ENCODE measurements at places on chromosomes 3 and 15. TPM values are rescaled to one million over a fixed set of nuclear protein-coding genes. Genes with fewer than 3 reads are reported as not detected.

ZNF654 gene
- 20.7 TPM for total RNA-seq

SNTN gene
- total RNA-seq, result not detected

MON1A gene
- total RNA-seq, result 15.1 TPM

PYGO1 gene
- 0.02 TPM for total RNA-seq

NPAP1 gene
- not detected for total RNA-seq

SCAANT1 gene
- not detected for total RNA-seq

KBTBD13 gene
- not detected for total RNA-seq

DNA sequence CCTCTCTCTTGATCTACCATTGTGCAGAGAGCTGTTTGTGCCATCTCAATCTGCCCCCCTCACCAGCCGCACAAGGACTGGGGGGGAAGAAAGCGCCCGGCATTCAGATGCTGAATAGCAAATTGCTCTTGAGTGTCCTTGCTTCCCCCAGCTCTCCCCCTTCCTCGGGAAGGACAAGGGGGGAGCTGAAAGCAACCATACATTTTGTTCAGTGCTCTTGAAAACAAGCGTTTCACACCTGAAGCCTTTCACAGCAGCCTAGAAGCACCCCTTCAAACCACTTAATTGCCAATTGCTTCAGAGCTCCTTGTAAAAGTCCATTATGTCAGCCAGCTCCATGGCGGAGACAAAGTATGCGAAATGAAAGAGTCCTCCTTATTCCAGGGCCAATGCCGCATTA lies 540.1 kb downstream of the NR2F2 start:
- DNase-seq, result no peak
- no peak overlapping the region for H3K27ac ChIP-seq
- H3K36me3 ChIP-seq, result no peaks in the 10 kb centered on the region
- no peaks in the 10 kb centered on the region for H3K4me1 ChIP-seq

DNA sequence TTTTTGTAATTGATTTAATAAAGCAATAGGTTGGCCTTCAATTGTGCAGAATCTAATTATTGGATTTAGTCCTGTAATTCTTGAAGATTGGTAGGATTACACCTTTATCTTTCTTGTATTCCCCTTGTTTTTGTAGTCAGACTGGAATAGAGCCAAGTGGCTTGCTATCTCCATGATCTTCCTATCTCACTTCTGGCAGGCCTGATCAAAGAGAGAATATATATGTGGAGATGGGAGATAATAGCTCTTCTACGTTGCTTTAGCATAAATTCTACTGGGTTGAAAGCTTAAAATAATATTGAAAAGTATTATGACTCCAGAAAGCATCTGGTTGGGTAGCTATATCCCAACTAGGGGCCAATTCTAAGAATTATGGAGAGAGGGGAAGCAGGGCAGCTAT lies 16.9 kb upstream of the IFT57 start:
- no peak overlapping the region for H3K4me3 ChIP-seq
- peaks cover 6% of the 10 kb centered on the region for H3K36me3 ChIP-seq
- no peaks in the 10 kb centered on the region for H3K4me1 ChIP-seq
- H3K27ac ChIP-seq, result no peak overlapping the region

DNA sequence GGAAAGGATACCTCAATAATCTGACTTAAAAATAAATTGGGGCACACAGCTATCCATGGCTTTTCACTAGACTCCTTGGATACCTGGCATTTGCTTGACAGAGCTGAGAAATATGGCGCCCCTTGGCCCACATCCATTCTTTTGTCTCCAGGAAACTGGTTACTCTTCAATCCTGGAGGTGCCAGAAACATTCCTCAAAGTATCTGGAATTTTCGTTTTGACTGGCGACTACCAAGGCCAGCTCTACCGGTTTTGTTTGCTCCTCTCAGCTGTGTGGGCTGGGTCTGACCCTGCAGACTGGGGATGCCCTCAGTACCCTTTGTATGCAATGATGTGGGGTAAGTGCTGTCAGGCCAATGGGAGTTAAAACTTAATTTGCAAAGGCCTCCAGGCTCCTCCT lies 27.0 kb downstream of the KATNBL1 start:
- H3K4me3 ChIP-seq, result no peak overlapping the region
- no peak for DNase-seq
- H3K4me1 ChIP-seq, result no peaks in the 10 kb centered on the region
- peaks cover 30% of the 10 kb centered on the region for H3K36me3 ChIP-seq
- H3K27ac ChIP-seq, result no peak overlapping the region

GRCh38 chr3:52437326-52438103 lies 7.4 kb downstream of the SEMA3G start:
- H3K36me3 ChIP-seq, result no peaks in the 10 kb centered on the region
- no peak overlapping the region for H3K27ac ChIP-seq
- H3K27me3 ChIP-seq, result peaks cover 8% of the 10 kb centered on the region
- H3K4me1 ChIP-seq, result peaks cover 2% of the 10 kb centered on the region
- H3K4me3 ChIP-seq, result no peak overlapping the region

- no peak overlapping the region for H3K27ac ChIP-seq
- H3K4me1 ChIP-seq, result no peaks in the 10 kb centered on the region
- no peak for DNase-seq
- no peak overlapping the region for H3K4me3 ChIP-seq
- H3K27me3 ChIP-seq, result no peaks in the 10 kb centered on the region
Measured at GRCh38 chr3:99172736-99173657, 271.5 kb upstream of the DCBLD2 start.

DNA sequence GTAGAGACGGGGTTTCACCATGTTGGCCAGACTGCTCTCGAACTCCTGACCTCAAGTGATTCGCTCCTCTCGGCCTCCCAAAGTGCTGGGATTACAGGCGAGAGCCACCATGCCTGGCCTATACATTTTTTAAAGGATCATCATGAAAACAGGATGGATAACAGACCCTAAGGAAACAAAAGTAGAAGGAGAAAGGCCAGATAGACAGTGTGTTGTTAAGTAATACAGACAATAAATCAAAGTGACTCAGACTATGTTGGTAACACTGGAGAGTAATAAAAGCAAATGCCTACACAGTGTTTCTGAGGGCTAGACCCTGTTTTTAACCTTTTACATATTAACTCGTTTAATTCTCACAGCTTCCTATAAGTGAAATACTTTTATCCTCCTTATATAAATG lies 133.8 kb upstream of the MCTP2 start:
- DNase-seq, result no peak
- H3K27ac ChIP-seq, result no peak overlapping the region
- no peak overlapping the region for H3K4me3 ChIP-seq
- peaks cover 9% of the 10 kb centered on the region for H3K27me3 ChIP-seq
- no peaks in the 10 kb centered on the region for H3K36me3 ChIP-seq
- H3K4me1 ChIP-seq, result no peaks in the 10 kb centered on the region

DNA sequence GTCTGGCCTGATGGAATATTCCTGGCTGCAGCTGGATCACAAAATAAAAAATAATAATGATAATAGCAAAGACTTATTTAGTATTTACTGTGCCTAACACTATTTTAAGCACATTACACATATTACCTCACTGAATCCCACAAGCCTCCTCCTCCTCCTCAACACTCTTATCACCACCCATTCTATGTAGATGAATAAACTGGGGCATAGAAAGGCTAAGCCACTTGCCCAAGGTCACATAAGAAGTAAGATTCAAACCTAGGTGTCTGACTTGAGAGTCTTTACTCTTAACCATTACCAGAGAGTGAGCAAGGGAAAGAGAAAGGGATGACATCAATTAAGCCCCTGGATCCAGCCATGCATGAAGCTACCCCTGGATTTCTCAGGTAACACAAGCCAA lies 493.1 kb downstream of the SHQ1 start:
- no peak overlapping the region for H3K4me3 ChIP-seq
- H3K27ac ChIP-seq, result no peak overlapping the region
- peaks cover 7% of the 10 kb centered on the region for H3K36me3 ChIP-seq
- H3K27me3 ChIP-seq, result peaks cover 2% of the 10 kb centered on the region
- DNase-seq, result no peak

DNA sequence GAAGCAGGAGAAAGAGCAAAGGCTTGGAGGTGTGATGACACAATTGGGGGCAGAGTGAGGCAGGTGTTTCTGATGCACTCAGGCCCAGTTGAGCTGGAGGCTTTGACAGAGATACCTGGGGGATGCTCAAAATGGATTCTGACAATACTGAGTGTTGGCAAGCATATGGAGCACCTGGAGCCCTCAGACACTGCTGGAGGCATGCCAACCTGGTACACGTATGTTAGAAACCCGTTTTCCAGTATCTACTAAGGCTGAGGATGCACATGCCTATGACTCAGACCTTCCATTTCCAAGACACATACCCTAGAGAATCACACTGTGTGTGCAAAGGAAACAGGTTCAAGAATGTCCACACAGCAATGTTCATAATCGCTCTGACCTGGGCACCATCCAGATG lies 58.7 kb downstream of the WNT7A start:
- no peaks in the 10 kb centered on the region for H3K36me3 ChIP-seq
- no peaks in the 10 kb centered on the region for H3K4me1 ChIP-seq
- no peak overlapping the region for H3K27ac ChIP-seq
- no peak overlapping the region for H3K4me3 ChIP-seq

DNA sequence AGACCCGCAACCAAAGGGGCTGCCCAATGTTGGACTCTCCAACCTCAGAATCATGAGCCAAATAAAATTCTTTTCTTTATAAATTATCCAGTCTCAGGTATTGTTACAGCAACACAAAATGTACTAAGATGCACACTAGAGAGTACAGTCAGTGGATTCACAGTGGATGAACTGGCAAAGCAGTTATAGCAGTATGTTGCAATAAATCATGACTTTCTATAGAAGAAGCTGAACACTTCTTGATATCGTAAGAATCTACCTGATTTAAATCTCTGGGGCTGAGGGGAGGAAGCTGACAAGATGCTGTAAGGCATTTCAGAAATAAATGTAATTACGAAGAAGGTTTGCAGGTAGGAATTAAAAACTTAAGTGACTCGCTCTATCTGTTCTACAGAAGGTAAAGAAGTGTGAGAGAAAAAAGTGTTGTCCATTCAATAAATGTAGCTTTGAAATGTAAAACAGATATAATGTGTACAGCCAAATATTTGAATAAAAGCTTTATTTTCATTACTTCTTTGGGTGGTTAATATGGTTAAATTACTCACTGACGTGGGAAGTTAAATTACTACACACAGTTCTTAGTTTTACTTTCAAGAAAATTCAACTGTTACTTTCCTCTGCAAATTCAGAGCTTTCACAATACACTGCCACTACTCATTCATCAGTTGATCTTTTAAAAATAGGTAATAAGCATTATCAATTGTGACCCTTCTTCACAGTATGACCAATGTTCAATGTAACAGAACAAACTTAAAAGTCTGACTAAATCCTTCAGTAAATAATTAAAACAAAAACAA lies 439.1 kb downstream of the SHQ1 start:
- no peak overlapping the region for H3K4me3 ChIP-seq
- H3K27me3 ChIP-seq, result no peaks in the 10 kb centered on the region
- peak overlapping the region; percentile 56 for H3K27ac ChIP-seq
- peaks cover 85% of the 10 kb centered on the region for H3K4me1 ChIP-seq
- peaks cover 31% of the 10 kb centered on the region for H3K36me3 ChIP-seq

DNA sequence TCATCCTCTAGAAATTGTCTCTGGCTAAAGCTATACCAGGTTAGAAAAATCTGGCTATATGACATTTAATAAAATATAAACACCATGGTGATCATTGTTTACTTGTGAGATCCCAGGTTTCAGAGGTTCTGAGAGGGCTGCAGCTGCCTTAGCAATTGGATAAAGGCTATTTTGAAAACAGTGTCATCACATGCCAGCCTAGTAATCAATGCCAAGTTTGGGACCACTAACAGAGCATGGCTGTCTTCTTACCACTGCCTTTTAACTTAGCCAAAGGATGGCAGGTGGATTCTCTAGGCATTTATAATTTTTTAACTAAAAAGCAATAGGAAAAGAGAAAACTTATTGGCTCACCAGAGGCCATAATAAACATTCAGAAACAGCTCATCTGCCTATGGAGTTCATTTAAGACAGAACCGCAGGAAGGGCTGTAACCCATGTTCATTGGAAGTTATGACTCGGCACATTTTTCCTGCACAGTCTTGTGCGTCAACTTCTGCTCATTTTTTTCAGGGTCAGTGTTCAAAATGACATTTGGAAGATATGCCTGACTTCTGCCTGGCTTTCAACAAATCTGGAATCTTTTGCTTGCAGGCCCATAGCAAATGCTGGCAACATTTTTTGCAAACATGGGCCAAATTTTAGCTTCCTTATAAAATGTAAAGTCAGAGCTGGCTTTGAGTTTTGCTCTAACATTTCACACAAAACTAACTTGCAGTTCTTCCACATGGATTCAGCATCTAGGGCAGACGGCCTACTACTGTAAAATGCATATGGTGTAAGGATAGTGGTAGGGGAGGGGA lies 476.0 kb upstream of the TBL1XR1 start:
- H3K4me3 ChIP-seq, result no peak overlapping the region
- no peaks in the 10 kb centered on the region for H3K27me3 ChIP-seq
- H3K36me3 ChIP-seq, result no peaks in the 10 kb centered on the region
- H3K4me1 ChIP-seq, result no peaks in the 10 kb centered on the region
- no peak for DNase-seq
- H3K27ac ChIP-seq, result no peak overlapping the region

- peaks cover 2% of the 10 kb centered on the region for H3K27me3 ChIP-seq
- H3K4me1 ChIP-seq, result no peaks in the 10 kb centered on the region
- no peak overlapping the region for H3K27ac ChIP-seq
- DNase-seq, result no peak
- H3K36me3 ChIP-seq, result no peaks in the 10 kb centered on the region
- H3K4me3 ChIP-seq, result no peak overlapping the region
Measured at GRCh38 chr15:62569460-62570404, 404.6 kb upstream of the C2CD4B start.

All from activated T-helper 2 cell treated with anti-CD3 and anti-CD28 coated beads, Interferon-gamma antibody, Interleukin-2, Interleukin-4, amounts not matched to agents 10 μg/mL and 5 μg/mL and 100 μg/mL, durations not matched to agents 14 hours and 24 hours and 36 hours (primary cell).